ENCODE measurements at places on chromosomes 3 and 15.

- no peak for DNase-seq
Measured at GRCh38 chr3:142210608-142211007, 14.8 kb downstream of the GK5 start.

DNA sequence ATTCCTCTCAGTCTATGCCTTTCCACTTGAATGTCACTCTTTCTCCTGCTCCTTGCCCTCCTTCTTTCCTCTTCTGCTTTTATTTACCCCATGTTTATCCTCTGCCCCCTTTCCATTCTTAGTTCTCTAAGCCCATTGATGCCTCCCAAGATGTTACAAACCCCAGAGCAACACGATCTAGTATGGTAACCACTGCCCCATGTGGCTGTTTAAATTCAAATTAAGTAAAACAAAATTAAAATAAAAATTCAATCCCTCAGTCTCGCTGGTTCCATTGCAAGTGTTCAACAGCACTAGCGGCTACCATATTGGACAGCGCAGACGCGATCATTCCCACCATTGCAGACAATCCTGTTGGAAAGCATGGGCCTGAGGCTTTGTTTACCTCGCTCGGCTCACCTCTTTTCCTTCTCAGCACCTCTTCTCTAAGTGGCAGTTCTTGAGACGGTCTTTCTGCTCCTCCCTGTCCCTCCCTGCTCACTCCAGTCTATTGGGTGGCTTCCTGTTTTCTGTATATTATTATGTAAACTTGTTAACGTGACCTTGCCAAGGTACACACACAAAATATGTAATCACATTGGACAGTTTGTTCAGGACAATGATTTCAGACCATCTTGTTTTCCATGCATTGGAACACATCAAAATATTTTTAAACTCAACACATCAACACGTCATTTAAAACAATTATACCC is 21.8 kb upstream of the CA12 start:
- DNase-seq: no peak

- no peak for DNase-seq
Measured at GRCh38 chr3:30847592-30847991, 46.9 kb downstream of the GADL1 start.

GRCh38 chr3:46353647-46354410 is at the start of gene CCR2:
CCR2 (plus strand) TSS chr3:46354111; CDS start chr3:46357528, 3,417 bp downstream.
- peak; percentile 38 for DNase-seq

DNA sequence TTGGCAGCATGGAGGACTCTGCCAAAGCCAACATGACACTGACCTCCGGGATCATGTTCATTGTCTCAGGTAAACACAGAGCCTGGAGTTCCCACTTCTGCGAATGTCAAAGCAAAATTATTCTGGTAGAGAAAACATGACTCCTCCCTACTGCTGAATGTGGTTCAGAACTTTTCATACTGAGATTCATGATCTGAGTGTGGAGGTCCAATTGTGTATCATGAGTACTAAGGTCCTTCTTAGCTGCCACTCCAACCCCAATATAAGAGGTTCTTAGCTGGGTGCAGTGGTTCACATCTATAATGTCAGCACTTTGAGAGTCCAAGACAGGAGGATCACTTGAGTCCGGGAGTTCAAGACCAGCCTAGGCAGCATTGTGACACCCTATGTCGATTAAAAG is 13.8 kb downstream of the CLDN18 start:
- DNase-seq: no peak

DNA sequence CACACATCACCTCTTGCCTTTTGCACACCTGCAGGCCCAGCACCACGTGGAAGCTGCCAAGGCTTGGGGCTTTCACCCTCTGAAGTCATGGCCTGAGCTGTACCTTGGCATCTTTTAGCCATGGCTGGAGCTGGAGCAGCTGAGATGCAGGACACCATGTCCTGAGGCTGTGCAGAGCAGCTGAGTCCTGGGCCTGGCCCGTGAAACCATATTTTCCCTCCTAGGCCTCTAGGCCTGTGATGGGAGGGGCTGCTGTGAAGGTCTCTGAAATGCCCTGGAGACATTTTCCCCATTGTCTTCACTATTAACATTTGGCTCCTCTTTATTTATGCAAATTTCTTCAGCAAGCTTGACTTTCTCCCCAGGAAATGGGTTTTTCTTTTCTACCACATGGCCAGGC is 41.9 kb upstream of the PEX5L start:
- no peak for DNase-seq
